Transverse colon (tissue), 4 donors: ENCODE measurements at places on chromosomes 2 and 18.

DNA sequence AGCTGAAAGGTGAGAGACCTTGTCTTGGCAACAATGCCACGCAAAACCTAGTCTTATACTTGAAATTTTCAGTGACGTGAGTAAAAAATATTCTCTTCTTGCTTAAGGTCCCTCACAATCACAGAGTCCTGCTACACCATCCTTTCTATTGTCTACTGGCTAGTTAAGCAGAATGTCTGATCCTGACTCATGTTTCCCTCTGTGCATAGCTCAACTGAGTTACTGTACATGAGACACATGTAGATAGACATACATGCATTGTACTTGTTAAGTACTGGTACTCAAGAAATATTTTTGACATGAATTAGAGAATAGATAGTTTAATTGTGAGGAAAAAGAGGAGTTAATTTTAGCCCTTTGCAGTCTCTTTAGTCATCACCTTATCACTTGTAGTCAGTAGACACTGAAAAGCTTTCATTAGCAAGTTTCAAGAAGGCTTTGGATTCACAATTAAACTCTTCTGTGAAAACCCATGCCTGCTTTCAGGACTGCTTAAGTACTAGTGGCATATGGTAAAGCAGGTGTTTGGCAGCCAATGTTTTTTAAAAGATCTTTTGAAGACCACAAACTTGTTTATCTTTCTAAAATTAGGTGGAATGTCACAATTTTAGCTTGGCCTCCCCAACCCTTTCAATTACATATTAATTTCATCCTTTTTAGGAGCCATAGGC, 158.7 kb upstream of the CCDC150 start:
- DNase-seq, result no peak

GRCh38 chr2:71944806-71945602, 202.7 kb downstream of the CYP26B1 start:
- DNase-seq, result no peak

- no peak for DNase-seq
Observed at GRCh38 chr2:18825838-18826237, 236.5 kb upstream of the NT5C1B start.

DNA sequence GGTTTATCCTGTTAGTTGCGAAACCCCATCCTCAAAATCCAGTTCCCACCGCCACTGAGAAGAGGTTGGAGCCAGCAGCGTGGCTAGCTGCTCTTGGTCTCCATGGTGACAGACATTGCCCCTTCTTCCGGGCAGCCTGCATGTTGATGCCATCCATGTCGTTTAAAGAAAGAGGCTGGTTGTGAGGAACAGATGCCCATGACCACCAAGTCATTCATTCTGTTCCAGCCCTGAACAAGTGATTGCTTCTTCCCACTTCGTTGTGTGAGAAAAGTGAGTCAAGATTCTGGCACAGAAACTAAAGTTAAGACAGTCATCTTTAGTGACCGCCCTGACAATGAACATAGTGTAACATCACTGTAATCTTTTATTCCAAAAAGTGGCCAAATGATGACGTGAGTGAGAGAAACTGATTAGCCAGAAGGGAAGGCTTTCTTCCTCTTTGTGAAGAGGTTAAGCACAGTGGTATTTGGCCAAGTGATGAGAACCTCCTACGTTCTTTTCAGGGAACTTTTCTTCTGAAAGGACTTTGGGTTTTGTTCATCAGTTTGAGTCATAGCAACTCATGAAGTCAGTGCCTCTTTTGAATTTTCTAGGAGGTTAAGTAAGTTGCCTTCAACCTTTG, 272.5 kb downstream of the GALR1 start:
- DNase-seq, result no peak

DNA sequence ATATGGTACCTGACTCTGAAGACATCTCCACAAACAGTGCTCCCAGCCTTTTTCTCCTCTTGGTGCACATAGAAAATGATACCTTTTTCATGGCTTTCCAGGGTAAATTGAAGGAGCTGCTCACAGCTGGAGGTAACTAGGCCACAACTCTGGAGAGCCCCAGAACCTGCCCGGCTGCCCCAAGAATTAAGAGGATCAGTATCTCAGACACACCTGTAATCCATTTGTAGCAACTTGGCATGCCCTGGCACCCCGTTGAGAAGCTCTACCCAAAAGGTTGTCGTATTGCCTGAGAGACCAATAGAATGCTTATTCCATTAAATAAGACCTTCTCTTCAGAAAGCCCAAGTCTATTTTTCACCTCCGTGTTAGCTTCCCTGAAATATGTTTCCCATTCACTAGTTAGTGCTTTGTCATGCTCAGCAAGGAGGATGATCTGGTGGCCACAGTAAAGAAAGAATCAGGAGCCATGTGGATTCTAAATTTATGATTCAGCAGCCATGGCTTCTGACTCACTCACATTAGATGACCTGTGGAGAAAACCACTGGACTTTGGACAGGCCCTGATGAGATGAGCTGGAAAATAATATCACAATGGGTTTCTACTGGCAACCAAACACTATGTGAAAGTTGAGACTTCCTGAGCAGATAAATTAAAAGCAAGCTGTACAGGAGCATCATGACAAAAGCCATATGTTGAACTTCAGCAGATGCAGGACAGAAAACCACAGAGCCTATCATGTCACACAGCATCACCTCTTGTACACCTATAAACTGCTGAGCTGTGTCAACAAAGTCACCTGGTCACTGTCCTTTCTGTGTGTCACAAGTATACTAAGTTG, 253.3 kb upstream of the OSR1 start:
- peak; percentile 10 for DNase-seq

DNA sequence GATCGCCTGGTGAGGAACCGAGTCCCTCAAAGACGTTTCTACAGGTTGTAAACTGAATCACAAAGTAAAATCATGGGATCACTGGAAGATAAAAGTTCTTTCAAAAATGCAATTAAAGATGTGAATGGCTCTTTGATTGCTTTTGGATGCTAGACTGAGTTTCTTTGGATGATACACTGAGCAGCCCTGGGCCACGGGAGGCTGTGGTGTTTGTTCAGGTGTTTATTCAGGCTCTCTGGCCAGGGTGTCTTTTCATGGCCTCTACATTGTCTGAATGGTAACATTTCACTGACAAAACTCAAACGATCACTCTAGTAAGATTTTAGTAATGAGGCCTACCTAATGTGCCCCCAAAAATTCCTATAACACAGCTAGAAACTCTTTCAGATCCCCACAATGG, 48.4 kb upstream of the SPATS2L start:
- DNase-seq, result no peak

DNA sequence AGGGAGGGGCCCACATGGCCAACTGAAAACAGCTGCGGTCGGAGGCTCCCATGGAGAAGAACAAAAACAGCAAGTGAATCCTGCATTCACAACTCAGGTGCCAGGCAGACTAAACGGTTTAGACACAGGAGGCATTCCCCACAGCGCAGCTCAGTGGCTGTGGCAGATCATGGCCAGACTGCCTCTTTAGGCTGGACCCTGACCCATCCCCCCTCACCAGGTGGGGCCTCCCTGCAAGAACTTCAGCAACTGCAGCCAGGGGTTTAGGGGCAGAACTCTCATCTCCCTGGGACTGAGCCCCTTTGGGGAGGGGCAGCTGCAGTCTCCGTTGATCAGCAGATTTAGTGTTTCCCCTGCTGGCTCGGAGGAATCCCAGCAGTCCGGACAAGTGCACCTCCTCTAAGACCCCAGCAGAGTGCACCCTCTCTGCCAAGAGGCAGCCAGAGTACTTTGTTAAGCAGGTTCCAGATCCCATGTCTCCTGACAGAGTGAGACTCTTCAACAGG, 346.7 kb downstream of the SS18 start:
- no peak for DNase-seq

GRCh38 chr2:11406958-11407381, 59.0 kb downstream of the E2F6 start:
- peak; percentile 40 for DNase-seq

DNA sequence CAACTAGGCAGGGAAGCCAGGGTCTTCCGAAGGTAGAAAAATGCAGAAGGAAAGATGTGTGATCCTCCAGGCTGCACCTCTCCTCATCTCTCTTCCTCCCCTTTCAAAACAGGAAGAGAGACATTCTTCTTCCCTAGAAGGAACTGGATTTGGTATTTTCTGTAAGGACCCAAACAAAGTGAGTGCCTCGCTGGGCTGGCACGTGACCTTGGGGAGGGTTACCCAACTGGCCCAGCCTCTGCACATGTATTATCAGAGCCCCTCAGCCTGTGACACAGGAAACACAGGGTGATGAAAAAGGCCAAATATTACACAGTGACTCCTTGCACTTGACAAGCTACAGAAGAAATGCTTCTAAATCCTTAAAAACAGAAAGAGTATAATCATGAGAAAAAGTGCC, 2.3 kb downstream of the HJURP start:
- DNase-seq, result no peak

DNA sequence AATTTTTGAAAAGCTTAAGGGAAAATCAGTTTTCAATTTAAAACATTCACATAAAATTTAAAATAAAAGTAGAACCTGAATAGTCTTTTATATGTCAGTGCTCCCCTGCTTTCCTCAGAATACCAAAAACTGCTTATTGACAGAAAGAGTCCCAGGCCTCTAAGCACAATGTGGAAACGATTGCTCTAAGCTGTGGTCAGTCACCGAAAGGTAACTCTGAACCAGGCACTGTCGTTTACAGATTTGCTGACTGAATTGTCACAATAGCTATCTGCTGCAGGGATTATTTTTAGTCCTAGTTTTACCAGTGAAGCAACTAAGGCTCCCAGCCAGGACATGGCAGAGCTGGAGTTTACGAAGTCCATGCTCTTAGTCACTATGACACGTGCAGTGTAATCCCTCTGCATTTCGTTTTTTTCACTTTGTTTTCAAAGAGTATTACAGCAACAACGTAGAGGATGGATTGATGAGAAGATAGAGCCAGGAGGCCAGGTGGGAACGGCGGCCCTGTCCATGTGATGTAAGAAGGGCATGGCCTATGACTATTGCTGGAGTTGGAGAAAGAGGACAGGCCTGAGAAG, 28.1 kb upstream of the TMEM247 start:
- no peak for DNase-seq

DNA sequence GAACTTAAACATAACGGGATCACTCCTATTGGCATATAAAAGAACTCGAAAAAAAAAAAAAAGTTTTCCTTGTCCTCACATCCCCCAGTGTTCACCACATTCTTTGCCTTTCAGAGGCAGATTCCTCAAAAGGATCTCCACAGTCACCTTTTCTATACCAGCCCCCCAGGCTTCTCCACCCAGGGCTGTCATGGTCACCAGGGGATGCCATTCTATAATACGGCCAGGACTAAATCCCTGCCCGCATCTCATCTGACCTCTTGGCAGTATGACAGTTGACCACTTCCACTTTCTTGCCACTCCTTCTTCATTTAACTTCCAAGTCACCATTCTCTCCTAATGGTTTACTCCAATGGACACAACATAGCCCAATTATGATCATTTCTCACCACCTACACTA, 29.3 kb downstream of the SOS1 start:
- no peak for DNase-seq
